ENCODE measurements at places on chromosomes 13 and 19.

GRCh38 chr19:29576761-29577648 is 29.1 kb upstream of the POP4 start:
- DNase-seq = no peak

- DNase-seq = no peak
Observed at GRCh38 chr13:74476788-74477187, 342.6 kb upstream of the KLF12 start.

- no peak for DNase-seq
Observed at GRCh38 chr13:73767747-73768315, 366.4 kb downstream of the KLF12 start.

- no peak for DNase-seq
Observed at GRCh38 chr13:100349594-100349993, 239.0 kb downstream of the GGACT start.

- DNase-seq = no peak
Observed at GRCh38 chr19:39679056-39679790, 23.5 kb downstream of the LGALS16 start.

GRCh38 chr19:48961051-48961649 is 4.0 kb upstream of the FTL start:
- DNase-seq = no peak

- DNase-seq = peak; percentile 62
Observed at GRCh38 chr19:9586764-9587163, 2.5 kb upstream of the ZNF121 start.

DNA sequence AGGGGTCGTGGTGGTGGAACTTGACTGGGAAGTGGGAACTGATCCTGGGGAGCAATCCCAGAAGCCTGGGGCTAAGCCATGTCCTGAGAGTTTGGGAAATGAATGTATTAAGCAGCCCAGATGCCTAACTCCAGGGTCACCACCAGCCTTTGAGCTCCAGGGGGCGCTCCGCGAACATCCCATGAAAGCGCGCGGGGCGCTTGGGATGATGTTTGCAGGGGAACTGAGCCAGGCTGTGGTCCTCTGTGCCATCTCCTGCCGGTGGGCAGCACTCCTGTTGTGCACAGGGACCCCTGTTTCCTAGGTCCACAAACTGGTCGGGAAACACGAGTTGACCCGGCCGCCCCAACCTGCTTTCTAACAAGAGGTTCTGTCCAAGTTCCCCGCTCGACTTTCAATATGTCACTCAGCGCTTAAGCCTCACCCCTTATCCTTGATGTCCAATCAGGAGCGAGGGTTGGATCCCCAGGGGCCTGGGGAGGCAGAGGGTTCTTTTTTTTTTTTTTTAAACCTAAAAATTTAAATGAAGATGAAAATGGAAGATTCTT is 14.4 kb downstream of the LEUTX start:
- peak; percentile 61 for DNase-seq

All from stimulated activated CD8-positive, alpha-beta memory T cell treated with anti-CD3 and anti-CD28 coated beads, Interleukin-12 subunit alpha, Interleukin-12 subunit beta, amount 100 ng/mL, for 1 hour (primary cell).